ENCODE measurements at places on chromosomes 11 and 22.

DNA sequence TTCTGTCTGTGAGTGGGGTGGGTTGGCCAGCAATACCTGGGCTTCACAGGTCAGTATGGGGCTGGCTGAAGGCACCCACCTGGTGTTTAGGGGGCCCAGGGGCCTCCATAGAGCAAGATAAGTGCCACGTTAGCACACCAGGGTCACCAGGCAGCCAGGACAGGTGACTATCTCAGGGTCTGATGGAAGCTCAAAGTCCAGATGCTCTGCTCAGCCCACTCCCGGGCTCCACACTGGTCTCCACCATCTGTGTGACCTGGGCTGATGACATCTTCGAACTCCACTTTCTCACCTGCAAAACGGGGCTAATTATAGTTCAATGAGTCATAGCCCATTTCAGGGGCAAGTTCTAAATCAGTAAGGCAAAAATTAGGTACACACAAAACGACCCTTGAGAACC, 39.4 kb upstream of the PRDM11 start:
- DNase-seq = no peak

GRCh38 chr22:49006207-49007012, 821.3 kb downstream of the BRD1 start:
- no peak for DNase-seq

GRCh38 chr11:24496736-24497725, at the start of gene LUZP2:
LUZP2 (plus strand) TSS chr11:24497053.
- DNase-seq = no peak

- no peak for DNase-seq
These were observed 19.7 kb downstream of the GRAMD4 start for GRCh38 chr22:46639843-46640242.

DNA sequence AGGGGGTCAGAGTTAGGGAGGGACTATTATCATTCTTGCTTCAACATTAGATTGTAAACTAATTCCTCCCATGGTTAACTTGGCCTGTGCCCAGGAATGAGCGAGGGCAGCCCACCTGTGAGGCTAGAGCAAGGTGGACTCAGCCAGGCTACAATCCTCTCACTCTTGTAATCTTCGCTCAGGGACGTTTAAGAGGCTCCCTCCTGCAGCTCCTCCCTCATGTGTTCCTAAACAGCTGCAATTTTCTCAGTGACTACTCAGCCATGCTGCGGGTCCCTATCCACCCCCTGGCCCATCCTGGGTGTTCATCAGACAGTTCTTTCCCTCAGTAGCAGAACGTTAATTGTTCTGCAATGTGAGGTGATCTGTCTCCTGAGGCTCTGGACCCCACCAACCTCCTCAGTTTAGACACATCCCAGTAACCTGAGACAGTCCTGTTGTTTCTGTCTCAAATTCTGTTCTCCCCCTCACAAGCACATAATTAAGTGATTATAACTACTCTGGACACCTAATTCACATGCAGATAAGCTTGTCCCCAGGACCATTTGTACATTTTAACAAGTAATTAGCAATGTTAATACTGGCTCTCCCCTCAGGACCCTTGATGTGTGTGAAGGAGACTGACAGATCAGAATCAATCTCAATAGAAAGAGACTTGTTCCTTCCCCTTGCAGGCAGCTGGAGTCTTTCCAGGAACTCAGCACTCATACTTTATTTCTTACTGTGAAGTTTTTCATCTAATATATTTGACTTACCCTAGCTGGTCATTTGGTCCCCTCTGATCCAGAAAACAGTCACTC, 337.2 kb upstream of the B3GAT1 start:
- DNase-seq = no peak

- no peak for DNase-seq
These were observed 6.1 kb downstream of the MPEG1 start for GRCh38 chr11:59206635-59207034.

DNA sequence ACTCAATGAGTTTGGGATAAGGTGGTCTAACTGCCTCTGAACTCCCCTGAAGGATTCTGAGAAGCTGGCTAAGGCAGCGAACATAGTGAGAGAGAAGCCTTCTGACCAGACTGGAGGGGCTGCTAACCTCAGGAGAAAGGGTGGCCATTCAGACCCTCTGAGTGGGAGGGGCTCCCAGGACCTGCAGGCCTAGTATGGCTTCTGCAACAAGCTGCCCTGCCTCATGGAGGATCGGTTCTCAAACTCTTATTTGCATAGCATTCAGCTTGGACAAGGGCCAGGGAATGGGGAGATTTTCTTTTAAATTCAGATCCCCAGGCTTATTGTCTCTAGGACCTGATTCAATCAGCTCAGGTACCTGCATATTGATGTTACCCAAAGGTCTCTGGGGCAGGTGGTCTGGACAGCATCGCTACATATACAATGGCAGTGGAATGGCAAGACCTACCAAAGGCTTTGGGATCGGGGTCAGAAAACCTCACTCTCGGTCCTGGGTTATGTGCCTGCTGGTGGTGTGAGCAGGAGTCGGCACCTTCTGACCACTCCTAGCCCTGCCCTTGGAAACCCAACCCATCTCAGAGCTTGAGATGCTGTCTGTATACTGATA, 599.1 kb downstream of the BRD1 start:
- DNase-seq = no peak

GRCh38 chr11:44911029-44911814, 39.5 kb downstream of the TP53I11 start:
- DNase-seq = peak; percentile 49

- DNase-seq = no peak
These were observed 9.4 kb upstream of the PIM3 start for GRCh38 chr22:49951000-49951677.
